Transverse colon (tissue), 4 donors: ENCODE measurements at places on chromosomes 7 and 10. TPM values are rescaled to one million over a fixed set of nuclear protein-coding genes. Genes with fewer than 3 reads are reported as not detected.

DNA sequence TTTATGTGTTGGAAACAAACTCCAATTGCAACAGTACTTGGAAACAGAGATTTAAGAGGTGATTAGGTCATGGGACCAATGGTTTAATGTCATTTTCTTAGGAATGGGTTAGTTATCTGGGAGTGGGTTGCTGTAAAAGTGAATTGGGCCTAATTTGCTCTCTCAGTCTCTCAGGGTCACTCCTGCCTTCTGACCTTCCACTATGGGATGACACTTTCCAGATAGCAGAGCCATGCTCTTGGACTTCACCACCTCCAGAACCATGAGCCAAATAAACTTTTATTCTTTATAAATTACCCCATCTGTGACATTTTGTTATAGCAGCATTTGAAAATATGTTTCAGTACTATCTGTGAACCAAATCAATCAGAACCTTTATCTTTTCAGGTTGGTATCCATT, 1509.1 kb downstream of the REEP3 start:
- no peak for DNase-seq
- H3K27me3 ChIP-seq, result no peaks in the 10 kb centered on the region
- H3K4me3 ChIP-seq, result no peak overlapping the region
- H3K36me3 ChIP-seq, result no peaks in the 10 kb centered on the region
- no peak overlapping the region for H3K27ac ChIP-seq

- H3K27me3 ChIP-seq, result no peaks in the 10 kb centered on the region
- no peak for DNase-seq
- no peaks in the 10 kb centered on the region for H3K36me3 ChIP-seq
- no peaks in the 10 kb centered on the region for H3K4me1 ChIP-seq
- no peak overlapping the region for H3K27ac ChIP-seq
These were observed 139.3 kb downstream of the TWIST1 start for GRCh38 chr7:18978108-18978495.

GRCh38 chr10:89548673-89549072, 13.3 kb upstream of the SLC16A12 start:
- H3K4me1 ChIP-seq, result no peaks in the 10 kb centered on the region
- H3K27ac ChIP-seq, result no peak overlapping the region
- no peak overlapping the region for H3K4me3 ChIP-seq
- H3K36me3 ChIP-seq, result no peaks in the 10 kb centered on the region
- DNase-seq, result no peak

DNA sequence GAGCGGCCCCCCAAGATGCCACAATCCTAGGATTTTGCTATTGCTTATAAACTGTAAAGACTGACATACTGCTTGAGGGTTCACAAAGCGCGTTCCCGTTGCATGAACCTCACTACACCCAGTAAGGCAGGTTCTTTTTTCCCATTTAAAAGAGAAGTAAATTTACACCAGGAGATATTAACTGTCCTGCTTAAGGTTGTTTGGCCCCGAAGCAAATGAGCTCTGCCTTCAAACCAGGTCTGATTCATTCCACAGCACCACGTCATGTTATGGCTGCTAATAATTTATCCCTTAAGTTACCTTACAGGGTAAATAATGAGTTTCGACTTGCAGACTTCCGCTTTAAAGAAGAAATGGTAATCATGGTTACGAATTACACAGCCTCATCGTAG, 559 bp upstream of the FKBP14 start:
- H3K27me3 ChIP-seq, result no peaks in the 10 kb centered on the region
- no peak for DNase-seq
- no peaks in the 10 kb centered on the region for H3K36me3 ChIP-seq
- no peaks in the 10 kb centered on the region for H3K4me1 ChIP-seq

CNTNAP2 gene
- 2.9 TPM for total RNA-seq

KLF6 gene
- 140 TPM for total RNA-seq

DNA sequence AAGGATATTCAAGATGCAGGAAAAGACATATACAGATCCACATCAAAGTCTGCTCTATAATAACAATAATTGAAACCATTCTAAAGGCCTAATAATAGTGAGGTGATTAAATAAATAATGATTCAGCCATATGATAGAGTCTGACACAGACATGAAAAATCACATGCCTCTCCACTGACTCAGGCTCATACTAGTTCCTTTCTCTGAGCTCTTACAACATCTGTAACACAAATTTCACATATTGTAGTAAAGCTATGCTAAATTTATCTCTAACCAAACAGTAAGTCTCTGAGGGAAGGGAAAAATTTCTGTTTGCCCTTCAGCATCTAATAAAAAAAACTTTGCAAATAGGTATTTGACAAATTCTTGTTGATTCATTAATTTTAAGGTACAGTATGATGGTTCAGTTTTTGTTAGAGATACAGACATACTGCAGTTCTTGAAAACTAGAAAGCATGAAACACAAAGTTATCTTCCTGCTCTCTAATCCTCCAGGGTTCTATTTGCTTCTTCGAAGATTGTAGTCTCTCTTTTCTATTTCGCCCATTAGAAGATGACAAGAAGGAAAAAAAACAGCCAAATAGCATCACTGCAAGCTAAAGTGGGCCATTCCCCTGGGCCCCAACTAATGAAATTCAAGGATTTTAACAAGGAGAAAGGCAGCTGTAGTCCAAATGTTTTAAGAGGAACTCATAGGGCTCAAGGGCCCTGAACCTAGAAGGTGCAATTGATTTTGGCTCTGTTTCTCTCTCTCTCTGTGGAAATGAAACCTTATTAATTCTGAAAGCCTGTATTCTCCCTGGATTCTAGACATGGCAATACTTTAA, 53.9 kb downstream of the CUBN start:
- no peaks in the 10 kb centered on the region for H3K27me3 ChIP-seq
- H3K4me3 ChIP-seq, result no peak overlapping the region
- no peaks in the 10 kb centered on the region for H3K4me1 ChIP-seq
- peak overlapping the region; percentile 55 for H3K27ac ChIP-seq

GRCh38 chr7:40866601-40867000, 731.8 kb downstream of the SUGCT start:
- H3K4me1 ChIP-seq, result no peaks in the 10 kb centered on the region
- no peak overlapping the region for H3K27ac ChIP-seq
- H3K36me3 ChIP-seq, result no peaks in the 10 kb centered on the region
- H3K4me3 ChIP-seq, result no peak overlapping the region

PRLHR gene
- total RNA-seq, result not detected

- H3K4me1 ChIP-seq, result no peaks in the 10 kb centered on the region
- no peaks in the 10 kb centered on the region for H3K36me3 ChIP-seq
- H3K4me3 ChIP-seq, result peak overlapping the region; percentile 14
- H3K27ac ChIP-seq, result peak overlapping the region; percentile 9
- DNase-seq, result no peak
These were observed 708 bp upstream of the GPR85 start for GRCh38 chr7:113087071-113087998.

- H3K27ac ChIP-seq, result no peak overlapping the region
- no peak for DNase-seq
- no peak overlapping the region for H3K4me3 ChIP-seq
- H3K27me3 ChIP-seq, result no peaks in the 10 kb centered on the region
These were observed 118.2 kb downstream of the PTPN20 start for GRCh38 chr10:47029181-47030009.

- H3K27me3 ChIP-seq, result peaks cover 45% of the 10 kb centered on the region
- no peak for DNase-seq
- H3K36me3 ChIP-seq, result no peaks in the 10 kb centered on the region
- H3K4me3 ChIP-seq, result no peak overlapping the region
These were observed 15.1 kb downstream of the FEZF1 start for GRCh38 chr7:122289426-122289825.

DNA sequence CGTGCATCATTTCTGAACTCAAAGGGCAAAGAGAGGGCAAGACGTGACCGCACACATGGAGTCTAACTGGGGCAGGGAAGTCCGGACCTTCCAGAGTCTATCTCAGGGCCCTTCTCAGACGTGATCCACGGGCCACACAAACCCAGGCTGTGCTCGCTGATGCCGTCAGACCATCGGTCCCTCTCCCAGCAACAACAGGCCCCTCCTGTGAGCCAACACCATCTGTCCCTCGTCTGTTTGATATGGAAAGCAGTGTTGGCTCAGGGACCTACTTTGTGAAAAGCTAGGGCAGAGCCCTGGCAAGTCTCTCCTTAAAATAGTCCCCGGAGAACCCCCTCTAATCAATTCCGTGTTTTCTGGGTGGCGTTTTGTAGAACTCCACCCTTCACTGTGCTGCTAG, 208.8 kb downstream of the TCERG1L start:
- no peak for DNase-seq
- H3K27me3 ChIP-seq, result no peaks in the 10 kb centered on the region
- no peak overlapping the region for H3K27ac ChIP-seq
- H3K36me3 ChIP-seq, result no peaks in the 10 kb centered on the region

- no peaks in the 10 kb centered on the region for H3K4me1 ChIP-seq
- no peak overlapping the region for H3K4me3 ChIP-seq
- no peak for DNase-seq
- no peaks in the 10 kb centered on the region for H3K27me3 ChIP-seq
- no peaks in the 10 kb centered on the region for H3K36me3 ChIP-seq
These were observed 51.5 kb upstream of the DGKB start for GRCh38 chr7:14954035-14954434.

DNA sequence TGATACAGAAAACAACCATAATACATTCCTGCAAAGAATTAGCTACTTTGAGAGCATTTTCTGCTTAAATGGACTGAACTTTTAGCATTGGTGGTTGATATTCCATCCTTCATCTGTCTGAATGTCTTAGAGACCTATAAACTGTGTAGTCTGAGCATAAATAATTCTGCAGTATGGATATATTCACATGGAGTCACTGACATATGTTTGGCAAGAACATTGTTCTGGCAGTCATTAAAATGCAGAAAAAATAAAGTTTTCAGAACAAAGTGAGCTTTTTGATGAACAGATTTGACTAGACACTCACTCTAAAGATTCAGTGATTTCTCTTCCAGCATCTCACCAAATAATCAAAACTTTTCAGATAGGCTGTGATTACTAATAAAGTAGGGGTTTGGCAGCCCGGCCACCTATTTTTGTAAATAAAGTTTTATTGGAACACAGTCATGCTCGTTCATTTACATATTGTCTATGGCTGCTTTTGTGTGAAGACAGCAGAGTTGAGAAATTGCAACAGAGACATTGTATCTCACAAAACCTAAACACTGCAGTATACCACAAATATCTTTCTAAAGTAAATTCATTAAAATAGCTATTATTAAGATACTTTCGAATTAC, 44.1 kb upstream of the RAPGEF5 start:
- H3K4me3 ChIP-seq, result no peak overlapping the region
- H3K36me3 ChIP-seq, result no peaks in the 10 kb centered on the region
- DNase-seq, result no peak
- H3K4me1 ChIP-seq, result no peaks in the 10 kb centered on the region
- no peak overlapping the region for H3K27ac ChIP-seq

- no peaks in the 10 kb centered on the region for H3K4me1 ChIP-seq
- H3K4me3 ChIP-seq, result no peak overlapping the region
- DNase-seq, result no peak
- H3K27me3 ChIP-seq, result no peaks in the 10 kb centered on the region
- no peak overlapping the region for H3K27ac ChIP-seq
These were observed 47.1 kb upstream of the GAD2 start for GRCh38 chr10:26169466-26169865.

- no peak overlapping the region for H3K4me3 ChIP-seq
- no peak overlapping the region for H3K27ac ChIP-seq
- no peaks in the 10 kb centered on the region for H3K27me3 ChIP-seq
- H3K4me1 ChIP-seq, result no peaks in the 10 kb centered on the region
- no peak for DNase-seq
- H3K36me3 ChIP-seq, result no peaks in the 10 kb centered on the region
These were observed 65.3 kb downstream of the SGCE start for GRCh38 chr7:94590526-94591162.

DNA sequence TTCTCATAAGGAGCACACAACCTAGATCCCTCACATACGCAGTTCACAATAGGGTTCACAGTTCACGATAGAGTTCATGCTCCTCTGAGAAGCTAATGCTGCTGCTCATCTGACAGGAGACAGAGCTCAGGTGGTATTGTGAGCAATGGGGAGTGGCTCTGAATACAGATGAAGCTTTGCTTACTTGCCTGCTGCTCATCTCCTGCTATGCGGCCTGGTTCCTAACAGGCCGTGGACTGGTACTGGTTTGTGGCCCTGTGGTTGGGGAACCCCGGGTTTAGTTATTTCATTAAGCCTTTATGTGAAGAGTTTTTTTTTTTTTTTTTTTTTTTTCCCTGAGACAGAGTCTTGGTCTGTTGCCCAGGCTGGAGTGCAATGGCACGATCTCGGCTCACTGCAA, 19.4 kb downstream of the SLK start:
- no peaks in the 10 kb centered on the region for H3K27me3 ChIP-seq
- DNase-seq, result no peak
- no peak overlapping the region for H3K4me3 ChIP-seq
- H3K36me3 ChIP-seq, result no peaks in the 10 kb centered on the region
- H3K27ac ChIP-seq, result no peak overlapping the region

GRCh38 chr7:54814401-54814800, 55.4 kb upstream of the SEC61G start:
- no peaks in the 10 kb centered on the region for H3K36me3 ChIP-seq
- no peak for DNase-seq
- H3K27me3 ChIP-seq, result no peaks in the 10 kb centered on the region
- H3K27ac ChIP-seq, result no peak overlapping the region
- no peak overlapping the region for H3K4me3 ChIP-seq
- H3K4me1 ChIP-seq, result no peaks in the 10 kb centered on the region

ICA1 gene
- 59.9 TPM for total RNA-seq

DNA sequence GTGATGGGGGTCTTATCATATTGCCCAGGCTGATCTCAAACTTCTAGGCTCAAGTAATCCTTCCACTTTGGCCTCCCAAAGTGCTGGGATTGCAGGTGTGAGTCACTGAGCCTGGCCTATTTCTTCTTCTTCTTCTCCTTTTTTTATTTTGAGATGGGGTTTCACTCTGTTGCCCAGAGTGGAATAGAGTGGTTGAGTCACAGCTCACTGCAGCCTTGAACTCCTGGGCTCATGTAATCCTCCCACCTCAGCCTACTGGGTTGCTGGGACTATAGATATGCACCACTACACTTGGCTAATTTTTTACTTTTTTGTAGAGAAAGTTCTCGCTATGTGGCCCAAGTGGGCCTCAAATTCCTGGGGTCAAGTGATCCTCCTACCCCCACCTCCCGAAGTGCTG, 124.3 kb downstream of the SKIDA1 start:
- H3K27me3 ChIP-seq, result no peaks in the 10 kb centered on the region
- no peak overlapping the region for H3K27ac ChIP-seq
- no peak for DNase-seq
- peaks cover 7% of the 10 kb centered on the region for H3K4me1 ChIP-seq
- no peak overlapping the region for H3K4me3 ChIP-seq

- H3K27ac ChIP-seq, result no peak overlapping the region
- H3K27me3 ChIP-seq, result no peaks in the 10 kb centered on the region
- H3K36me3 ChIP-seq, result no peaks in the 10 kb centered on the region
- no peak overlapping the region for H3K4me3 ChIP-seq
- DNase-seq, result no peak
These were observed 53.3 kb upstream of the CTBP2 start for GRCh38 chr10:125213541-125214282.
